ENCODE measurements at places on chromosomes 2 and 18.

- no peak for DNase-seq
Observed at GRCh38 chr2:44582363-44583008, 220.7 kb downstream of the CAMKMT start.

- DNase-seq, result no peak
Observed at GRCh38 chr2:220025207-220025606, 397.8 kb downstream of the SLC4A3 start.

DNA sequence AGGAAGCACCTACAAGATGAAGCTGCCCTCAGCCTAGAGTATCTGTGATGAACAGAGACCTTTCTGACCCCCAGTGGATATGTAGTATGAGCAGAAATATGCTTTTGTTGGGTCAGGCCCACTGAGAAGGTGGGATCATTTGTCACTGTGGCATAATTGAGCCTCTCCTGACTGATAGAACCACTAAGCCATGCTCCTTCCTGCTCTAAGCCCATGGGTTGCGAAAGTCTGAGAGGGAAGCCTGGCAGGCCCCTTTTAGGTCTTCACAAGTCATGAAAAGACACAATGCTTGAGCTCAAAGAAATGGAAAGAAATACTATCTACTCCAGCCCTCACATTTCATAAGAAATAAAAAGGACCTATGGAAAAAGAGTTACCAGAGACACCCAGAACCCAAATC lies 127.7 kb downstream of the TNS1 start:
- no peak for DNase-seq

DNA sequence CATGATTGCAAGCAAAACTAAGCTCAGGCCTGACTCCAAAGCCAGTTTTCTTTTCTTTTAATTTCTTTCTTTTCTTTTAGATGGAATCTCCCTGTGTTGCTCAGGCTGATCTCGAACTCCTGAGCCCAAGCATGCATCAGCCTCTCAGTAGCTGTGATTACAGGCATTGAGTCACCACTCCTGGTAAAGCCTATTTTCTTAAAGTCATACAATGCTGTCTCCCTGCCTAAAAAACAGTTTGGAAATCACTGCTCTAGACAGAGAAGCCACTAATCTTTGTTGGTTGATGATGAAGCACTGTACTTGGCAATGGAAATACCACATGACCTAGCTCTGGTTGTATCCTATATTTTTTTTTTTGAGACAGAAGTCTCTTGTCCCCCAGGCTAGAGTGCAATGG lies 33.1 kb upstream of the ZNF532 start:
- DNase-seq, result no peak

- no peak for DNase-seq
Observed at GRCh38 chr2:66447677-66448076, 12.8 kb downstream of the MEIS1 start.

GRCh38 chr2:169765523-169765922 lies 31.9 kb downstream of the KLHL23 start:
- no peak for DNase-seq

GRCh38 chr2:222518570-222519381 lies 94.4 kb downstream of the SGPP2 start:
- DNase-seq, result no peak

- DNase-seq, result no peak
Observed at GRCh38 chr18:41703744-41704530, 251.1 kb upstream of the PIK3C3 start.

- no peak for DNase-seq
Observed at GRCh38 chr2:80525152-80525551, 220.6 kb upstream of the LRRTM1 start.

GRCh38 chr2:230492107-230492506 lies 76.1 kb downstream of the SP100 start:
- DNase-seq, result no peak

DNA sequence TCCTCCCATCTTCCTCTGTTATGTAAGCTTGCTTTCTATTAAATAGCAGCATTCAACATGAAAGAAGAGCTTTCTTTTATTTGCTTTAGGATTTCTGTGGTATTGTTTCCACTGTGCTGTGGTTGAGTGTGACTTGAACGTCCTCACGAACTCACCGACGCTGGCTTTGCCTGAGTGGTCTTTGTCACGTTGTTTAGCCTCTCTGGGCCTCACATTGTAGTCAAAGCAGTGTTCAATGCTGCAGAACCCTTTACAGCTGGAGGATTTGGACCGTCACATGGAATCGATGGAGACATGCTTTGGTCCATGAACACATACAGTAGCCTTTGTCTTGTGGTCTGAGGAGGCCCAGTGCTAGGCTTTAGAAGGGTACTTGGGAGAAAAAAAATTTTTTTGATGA lies 66.3 kb downstream of the TANC1 start:
- no peak for DNase-seq

- DNase-seq, result no peak
Observed at GRCh38 chr2:6854416-6854815, 11.3 kb downstream of the CMPK2 start.

- DNase-seq, result no peak
Observed at GRCh38 chr18:23213200-23213599, 77.9 kb downstream of the CABLES1 start.

GRCh38 chr2:128354161-128354560 lies 35.5 kb upstream of the HS6ST1 start:
- DNase-seq, result no peak

DNA sequence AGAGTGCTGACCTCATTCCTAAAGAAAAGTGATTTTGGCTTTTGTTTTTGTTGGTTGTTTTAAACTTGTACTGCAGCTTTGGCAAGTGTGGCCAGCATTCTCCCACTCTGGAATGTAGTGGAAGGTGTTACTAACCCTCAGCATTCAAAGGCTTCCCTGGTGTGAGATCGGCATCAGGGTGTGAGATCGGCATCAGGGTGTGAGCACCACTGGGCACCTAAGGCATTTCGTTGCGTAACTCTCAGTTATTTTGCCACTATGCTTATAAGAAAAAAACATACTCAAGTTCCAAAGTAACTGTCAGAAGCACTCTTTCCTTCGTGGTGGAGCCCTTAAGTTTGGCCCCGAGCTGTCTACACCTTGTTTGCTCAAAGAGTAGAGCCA lies 1.7 kb downstream of the CYBRD1 start:
- DNase-seq, result no peak

DNA sequence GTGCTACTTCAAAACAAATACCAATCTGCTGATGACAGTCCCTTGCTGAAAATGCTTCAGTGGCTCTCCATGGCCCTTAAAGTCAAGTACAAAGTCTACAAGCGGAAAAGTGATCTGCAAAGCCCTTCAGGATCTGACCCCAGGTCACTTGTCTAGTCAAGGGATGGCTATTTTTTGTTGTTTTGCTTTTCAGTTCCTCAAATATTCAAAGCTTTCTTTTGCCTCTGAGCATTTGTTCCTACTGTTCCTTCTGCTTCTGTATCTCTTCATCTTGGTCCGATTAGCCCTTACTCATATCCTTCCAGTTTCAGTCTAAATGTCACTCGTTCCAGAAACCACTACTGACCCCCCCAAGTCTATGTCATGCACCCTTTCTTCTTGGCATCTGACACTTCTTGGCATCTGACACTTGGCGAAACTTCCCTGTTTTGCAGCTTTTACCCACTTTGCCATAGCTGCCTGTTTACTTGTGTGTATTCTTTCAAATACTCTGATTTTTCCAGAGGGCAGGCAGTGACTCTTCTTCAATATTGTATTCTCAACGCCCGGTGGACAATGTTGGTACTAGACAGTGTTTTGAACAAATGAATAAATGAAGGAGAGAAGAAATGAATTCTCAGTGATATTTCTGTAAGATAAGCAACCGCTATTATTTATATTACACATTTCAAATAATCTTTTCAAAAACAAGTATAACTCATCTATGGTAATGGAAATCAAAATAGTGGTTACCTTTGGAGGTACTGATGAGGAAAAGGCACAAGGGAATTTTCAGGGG lies 175.9 kb upstream of the FN1 start:
- no peak for DNase-seq

DNA sequence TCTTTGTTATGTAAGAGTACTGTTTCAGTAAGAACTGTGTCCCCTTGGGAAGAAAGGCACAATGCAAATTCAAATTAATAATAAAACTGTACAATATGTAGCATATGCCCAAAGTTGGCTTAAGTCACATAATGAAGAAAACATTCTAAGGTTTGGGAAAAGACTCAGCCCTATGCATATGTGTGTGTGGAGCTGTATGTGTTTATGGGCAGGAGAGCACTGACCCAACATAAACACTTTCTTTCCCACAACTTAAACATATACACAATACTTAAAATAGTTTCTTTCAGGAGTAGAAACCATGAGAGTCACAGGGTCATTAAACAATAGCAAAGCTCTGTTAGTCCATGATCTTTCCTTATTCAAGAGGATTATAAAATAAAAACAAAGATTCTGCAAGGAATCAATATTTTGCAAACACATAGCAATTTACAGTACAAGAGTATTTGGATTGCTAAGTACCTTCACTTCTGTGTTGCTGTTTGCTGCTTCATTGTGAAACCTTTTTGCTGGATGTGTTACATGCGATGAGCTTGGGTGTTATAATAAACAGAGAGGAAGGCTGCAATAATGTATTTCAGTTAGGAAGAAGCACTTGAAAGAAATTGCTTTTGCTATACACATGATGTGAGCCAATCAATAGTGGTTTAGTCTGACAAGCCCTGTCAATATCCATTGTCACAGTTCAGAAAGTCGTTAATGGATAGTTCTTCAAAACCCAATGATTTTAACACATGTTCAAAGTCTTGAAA lies 347.3 kb downstream of the ARHGAP15 start:
- DNase-seq, result no peak

- no peak for DNase-seq
Observed at GRCh38 chr2:112880696-112881095, 30.3 kb upstream of the IL37 start.

DNA sequence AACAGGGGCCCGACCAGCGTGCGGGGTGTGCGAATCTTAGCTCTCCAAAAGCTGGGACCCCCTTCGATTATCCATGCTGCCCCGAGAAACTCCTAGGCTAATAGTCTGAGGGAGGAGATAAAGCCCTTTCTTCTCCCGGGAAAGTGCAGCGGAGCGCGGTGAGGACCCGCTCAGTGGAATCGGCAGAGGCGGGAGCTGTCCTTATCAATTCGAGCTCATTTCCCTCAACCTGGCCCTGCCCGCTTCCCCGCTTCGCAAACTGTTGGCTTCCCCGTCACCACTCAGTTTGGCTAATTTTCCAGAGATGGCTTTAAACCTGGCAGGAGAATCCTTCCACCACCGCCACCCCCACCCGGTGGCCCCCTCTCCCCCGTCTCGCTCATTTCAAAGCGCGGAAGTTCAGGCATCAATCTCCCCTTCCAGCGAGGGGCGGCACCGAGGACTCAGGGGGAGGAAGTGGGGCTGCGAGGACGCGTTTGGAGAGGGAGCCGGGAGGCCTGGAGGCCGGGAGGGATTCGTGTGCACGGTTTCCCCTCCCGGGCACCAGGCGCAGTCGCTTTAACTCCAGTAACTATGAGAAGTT lies 1.6 kb downstream of the KLHL14 start:
- DNase-seq, result no peak

- no peak for DNase-seq
Observed at GRCh38 chr2:238401551-238401950, 25.2 kb upstream of the ASB1 start.

- no peak for DNase-seq
Observed at GRCh38 chr18:13470516-13471197, 252.1 kb downstream of the LDLRAD4 start.

- DNase-seq, result no peak
Observed at GRCh38 chr2:71679491-71679890, 226.1 kb downstream of the DYSF start.

DNA sequence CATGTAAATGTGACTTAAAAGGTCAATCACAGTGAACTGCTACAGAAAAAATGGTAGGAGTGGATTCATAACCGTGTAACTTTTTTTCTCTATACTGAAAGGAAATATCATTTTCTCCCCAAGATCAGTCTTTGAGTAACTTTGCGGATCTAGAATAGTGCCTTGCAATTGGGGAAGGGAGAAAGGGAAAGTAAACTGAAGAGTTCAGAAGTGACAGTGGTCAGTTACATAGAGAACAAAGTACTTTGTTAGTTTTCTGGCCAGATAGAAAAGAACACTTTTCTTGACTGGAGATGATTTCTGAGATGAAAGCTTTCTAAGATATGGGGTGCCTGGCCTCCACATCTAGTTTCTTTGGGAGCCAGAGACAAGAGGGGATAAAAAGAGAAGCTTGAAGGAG lies 26.6 kb downstream of the PARD3B start:
- no peak for DNase-seq

DNA sequence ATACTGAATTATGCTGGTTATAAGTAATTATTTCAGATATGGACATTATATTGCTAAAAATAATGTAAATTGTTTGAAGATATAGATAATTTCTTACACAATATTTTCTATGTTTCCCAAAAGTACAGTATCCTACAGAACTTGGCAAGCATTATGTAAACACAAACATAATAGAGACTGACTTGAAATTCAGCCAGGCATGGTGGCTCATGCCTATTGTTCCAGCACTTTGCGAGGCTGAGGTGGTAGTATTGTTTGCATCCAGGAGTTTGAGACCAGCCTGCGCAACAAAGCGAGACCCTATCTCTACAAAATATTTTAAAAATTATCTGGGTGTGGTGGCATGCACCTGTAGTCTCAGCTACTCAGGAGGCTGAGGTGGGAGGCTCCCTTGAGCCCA lies 1300.5 kb upstream of the DDX18 start:
- DNase-seq, result no peak

DNA sequence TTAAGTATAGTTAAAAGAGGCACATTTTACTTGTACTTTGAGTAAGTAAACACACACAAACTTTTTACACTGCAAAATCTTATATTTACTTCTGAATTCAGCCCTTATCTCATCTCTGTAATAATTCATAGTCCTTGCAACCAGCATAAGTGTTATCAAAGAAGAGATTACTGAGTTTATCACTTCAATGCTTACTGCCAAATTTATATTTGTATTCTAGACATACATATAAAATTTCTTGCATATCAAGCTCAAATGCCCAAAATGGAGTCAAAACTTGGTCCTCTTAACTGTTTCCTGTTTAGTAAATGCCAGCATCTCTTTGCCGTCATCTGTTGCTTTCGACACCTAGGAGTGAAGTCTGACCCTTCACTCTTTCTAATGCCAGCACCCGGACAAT lies 21.1 kb upstream of the KCNJ3 start:
- DNase-seq, result no peak

DNA sequence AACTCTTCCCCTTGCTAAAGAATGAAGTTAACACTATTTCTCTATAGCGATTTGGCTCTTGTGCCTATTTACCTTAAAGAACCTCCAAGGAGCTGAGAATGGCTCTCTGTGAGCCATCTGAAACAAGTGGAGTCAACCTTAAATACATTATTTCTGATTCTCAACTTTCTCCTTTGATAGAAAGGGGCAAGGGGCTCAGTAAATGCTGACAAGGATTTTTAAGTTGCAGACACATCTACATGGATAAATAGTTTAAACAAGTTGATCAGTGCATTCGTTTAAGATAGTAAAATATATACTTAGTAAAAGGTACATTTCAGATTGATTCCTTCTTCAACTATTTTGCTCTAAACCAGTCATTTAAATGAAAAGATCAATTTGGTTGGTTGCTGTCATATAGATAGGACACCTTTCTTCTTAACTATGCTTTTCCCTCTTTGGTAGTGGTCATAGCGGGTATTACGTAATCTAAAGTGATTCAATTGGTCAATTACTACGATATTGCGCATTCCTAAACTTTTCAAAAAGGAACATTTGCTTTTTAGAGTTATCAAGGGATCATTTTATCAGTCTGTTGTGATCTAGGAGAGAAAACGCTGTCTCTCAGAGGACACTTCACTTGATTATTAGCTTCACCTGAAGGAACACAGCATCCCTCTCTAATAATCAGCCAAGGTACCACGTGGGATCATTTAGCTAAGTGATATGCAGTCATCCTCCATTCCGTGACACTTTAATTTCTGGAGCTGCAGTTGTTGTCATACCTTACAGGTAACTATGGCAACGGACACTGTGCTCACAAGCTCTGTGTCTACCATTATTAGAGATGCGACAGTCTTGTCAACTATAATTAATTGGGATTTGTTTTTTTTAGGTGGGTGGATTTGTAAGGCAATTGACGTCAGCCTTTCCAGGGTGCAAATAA lies 50.9 kb upstream of the KCNE4 start:
- no peak for DNase-seq

Data from stimulated activated CD4-positive, alpha-beta T cell treated with anti-CD3 and anti-CD28 coated beads, Interleukin-4, amount 100 ng/mL, for 1 hour (primary cell).